K562 (cell line): ENCODE measurements at places on chromosomes 2 and 18. TPM values are rescaled to one million over a fixed set of nuclear protein-coding genes. Genes with fewer than 3 reads are reported as not detected.

SGPP2 gene
- not detected in 2 replicates for polyA plus RNA-seq

MYO7B gene
- not detected in 2 replicates for polyA plus RNA-seq

DSG3 gene
- polyA plus RNA-seq = 0.04 TPM in 2 replicates

RABL2A gene
- polyA plus RNA-seq = 3.0 and 5.1 TPM in 2 replicates

MAP4K4 gene
- 44.5 and 50.6 TPM in 2 replicates for polyA plus RNA-seq

RAD51AP2 gene
- not detected in 2 replicates for polyA plus RNA-seq

DNA sequence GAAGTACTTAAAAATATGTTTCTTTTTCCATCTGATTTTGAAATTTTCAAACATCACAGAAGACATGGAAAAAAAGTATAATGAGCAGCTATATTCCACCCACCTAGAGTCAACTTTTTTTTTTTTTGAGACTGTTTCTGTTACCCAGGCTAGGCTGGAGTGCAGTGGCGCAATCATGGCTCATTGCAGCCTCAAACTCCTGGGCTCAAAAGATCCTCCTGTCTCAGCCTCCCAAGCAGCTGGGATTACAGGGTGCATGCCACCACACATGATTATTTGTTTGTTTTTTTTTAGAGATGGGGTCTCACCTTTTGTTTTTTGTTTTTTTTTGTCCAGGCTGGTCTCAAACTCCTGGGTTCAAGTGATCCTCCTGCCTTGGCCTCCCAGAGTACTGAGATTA lies 26.6 kb upstream of the UGGT1 start:
- DNase-seq = no peak

DNA sequence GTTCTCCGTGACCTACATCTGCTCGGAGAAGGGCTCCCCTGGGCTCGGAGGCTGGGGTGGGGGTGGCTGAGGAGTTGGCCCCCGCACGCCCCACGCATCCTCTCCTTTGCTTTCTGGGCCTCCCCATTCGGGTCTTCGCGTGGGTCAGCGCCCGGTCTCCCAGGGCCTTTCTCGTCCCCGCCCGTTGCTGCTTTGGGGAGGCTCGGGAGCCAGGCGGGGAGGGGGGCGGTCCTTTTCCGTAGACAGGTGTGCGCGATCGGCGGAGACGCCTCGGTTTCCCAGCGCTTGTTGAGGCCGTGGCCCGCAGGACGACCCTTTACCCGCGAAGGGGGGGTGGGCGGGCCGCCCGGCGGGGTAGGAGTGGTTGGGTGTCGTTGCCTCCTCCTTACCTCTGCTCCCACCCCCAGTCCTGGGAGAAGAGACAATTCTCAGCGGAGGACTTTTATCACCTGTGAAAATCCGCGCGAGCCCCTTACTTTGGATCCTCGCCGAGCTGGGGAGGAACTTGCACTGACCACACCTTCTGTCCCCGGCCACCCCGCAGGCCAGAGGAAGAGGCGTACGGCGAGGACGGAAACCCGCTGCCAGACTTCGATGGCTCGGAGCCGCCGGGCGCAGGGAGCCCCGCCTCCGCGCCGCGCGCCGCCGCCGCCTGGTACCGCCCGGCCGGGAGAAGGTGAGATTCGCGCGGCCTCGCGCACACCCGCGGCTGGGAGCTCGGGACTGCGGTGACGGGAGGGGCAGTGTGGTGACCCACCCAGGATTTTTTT lies 2.6 kb downstream of the ADCYAP1 start:
- no peak for DNase-seq

GRCh38 chr2:200744201-200744602 lies 67.5 kb upstream of the BZW1 start:
- no peak for DNase-seq
